Thyroid gland (tissue), 4 donors: ENCODE measurements at places on chromosomes 11 and 22. TPM values are rescaled to one million over a fixed set of nuclear protein-coding genes. Genes with fewer than 3 reads are reported as not detected.

Gene ST14
- 80.4 TPM for total RNA-seq

Gene WNT7B
- total RNA-seq, result not detected

Gene SPDYC
- total RNA-seq, result not detected

Gene PANX3
- total RNA-seq, result not detected

Gene SEPTIN3
- 0.27 TPM for total RNA-seq

Gene TIGD3
- 0.34 TPM for total RNA-seq

Gene POTEH
- not detected for total RNA-seq

DNA sequence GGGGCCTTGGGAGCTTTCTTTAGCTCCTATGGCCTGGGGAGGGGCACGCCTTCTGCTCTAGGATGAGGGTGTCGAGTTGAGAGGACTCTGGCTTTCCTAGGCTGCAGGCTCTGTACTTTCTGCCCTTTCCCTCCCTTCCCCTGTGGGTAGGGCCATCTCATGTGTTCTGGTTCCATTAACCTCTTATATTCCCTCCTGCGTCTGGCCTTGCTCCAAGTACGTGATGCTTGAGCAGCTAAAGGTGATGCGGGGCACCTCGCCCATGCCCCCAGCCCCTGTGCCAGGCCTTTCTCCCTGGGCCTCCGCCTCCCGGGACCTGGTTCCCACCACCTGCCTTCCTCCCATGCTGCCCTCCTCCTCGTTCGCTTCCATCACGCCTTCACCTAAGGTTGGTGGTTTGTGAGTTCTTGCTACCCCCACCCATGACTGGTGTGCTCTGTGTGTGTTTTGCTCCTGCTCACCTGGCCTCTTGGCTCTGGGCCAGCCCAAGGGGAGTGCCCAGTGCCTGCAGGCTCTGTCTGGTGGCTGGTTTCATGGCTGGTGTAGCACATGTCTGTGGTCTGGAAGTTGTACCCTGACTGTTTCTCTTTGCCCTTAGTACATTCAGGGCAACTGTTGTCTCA is 34.1 kb downstream of the PHLDB1 start:
- peaks cover 27% of the 10 kb centered on the region for H3K4me1 ChIP-seq
- no peaks in the 10 kb centered on the region for H3K27me3 ChIP-seq

- no peaks in the 10 kb centered on the region for H3K4me1 ChIP-seq
- no peak for DNase-seq
- H3K4me3 ChIP-seq, result no peak overlapping the region
These were observed 93.6 kb upstream of the CD44 start for GRCh38 chr11:35045236-35045820.

GRCh38 chr11:106072804-106073203 is 4.3 kb downstream of the KBTBD3 start:
- no peak overlapping the region for H3K4me3 ChIP-seq
- no peaks in the 10 kb centered on the region for H3K36me3 ChIP-seq
- H3K27me3 ChIP-seq, result no peaks in the 10 kb centered on the region
- no peak for DNase-seq

DNA sequence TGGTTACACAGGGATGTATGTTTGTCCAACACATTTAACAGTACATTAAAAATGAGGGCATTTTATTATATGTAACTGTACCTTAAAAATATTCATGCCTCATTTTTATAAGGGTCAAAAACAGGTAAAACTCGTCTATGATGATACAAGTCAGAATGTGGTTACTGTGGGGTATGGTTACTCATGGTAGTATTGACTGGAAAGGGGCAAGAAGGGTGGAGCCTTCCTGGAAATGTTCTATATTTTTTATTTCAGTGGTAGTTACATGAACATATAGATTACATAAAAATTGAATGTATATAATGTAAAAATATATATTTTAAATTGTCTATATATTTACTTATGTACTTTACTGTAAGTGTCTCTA is 99.8 kb downstream of the STIM1 start:
- no peaks in the 10 kb centered on the region for H3K36me3 ChIP-seq
- H3K4me3 ChIP-seq, result no peak overlapping the region
- DNase-seq, result no peak
- H3K27ac ChIP-seq, result no peak overlapping the region

GRCh38 chr11:99585606-99586005 is 564.9 kb downstream of the CNTN5 start:
- H3K4me1 ChIP-seq, result no peaks in the 10 kb centered on the region
- no peak for DNase-seq
- no peaks in the 10 kb centered on the region for H3K36me3 ChIP-seq
- H3K27ac ChIP-seq, result no peak overlapping the region

GRCh38 chr11:124942466-124943253 is 6.8 kb upstream of the HEPACAM start:
- no peaks in the 10 kb centered on the region for H3K4me1 ChIP-seq
- no peak for DNase-seq
- H3K27me3 ChIP-seq, result no peaks in the 10 kb centered on the region

- no peaks in the 10 kb centered on the region for H3K27me3 ChIP-seq
- no peaks in the 10 kb centered on the region for H3K4me1 ChIP-seq
- no peak overlapping the region for H3K4me3 ChIP-seq
- H3K36me3 ChIP-seq, result no peaks in the 10 kb centered on the region
- DNase-seq, result no peak
These were observed 6.6 kb upstream of the ASCL2 start for GRCh38 chr11:2277008-2277346.

DNA sequence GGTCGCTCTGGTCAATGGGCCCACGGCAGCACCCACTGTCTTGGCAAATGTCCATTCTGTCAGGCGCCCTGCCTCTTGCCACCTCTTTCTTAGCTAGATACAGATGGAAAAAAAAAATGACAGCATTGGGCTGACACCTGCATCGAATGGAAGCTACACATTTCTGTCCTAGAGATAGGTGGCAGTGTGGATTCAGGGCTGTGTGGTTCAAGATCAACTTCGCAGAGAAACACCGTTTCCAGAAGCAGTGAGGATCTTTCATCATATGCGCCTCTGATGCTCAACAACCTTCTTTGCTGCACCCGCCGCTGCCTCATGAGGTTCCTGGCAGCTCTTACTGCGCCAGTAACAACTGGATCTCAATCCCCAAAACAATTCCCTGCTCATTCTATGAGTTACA is 236.3 kb downstream of the KIRREL3 start:
- H3K4me1 ChIP-seq, result no peaks in the 10 kb centered on the region
- H3K27ac ChIP-seq, result no peak overlapping the region
- no peaks in the 10 kb centered on the region for H3K27me3 ChIP-seq
- no peak overlapping the region for H3K4me3 ChIP-seq

DNA sequence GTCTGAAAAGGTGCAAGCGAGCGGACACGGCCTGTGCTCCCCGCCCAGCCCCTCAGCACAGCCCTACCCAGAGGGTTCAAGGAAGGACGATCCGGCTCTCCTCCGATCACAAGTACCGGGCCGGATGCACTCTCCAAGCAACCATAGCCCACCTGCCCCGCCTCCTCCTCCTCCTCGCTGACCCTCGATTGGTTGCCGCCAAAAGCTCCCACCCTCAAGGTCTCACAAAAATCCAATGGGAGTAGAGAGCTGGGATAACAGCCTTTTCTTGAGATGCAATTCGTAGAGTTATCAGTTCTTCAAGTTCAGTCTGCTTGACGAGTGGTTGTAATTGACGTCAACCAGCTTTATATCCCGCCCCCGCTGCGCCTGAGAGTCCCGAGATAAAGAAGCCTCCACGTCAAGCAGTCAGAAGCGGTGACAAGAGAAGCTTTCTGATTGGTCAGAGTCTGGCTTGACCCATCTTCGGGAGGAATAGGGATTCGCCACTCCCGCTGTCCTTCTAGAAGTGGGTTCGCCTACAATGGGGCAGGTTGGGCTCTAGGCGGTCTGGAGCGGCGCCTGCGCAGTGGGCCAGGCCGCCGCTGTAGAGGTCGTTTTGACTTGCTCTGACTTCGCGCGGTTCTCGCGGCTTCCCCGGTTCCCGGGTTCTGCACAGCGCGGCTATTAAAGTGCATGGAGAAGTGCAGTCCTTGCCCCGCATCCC is at the start of gene IFT27:
TSS of gene IFT27 (minus strand) at position 156 of the 706 bp plus-strand sequence. CDS start 412 bp downstream, outside the sequence.
- H3K27me3 ChIP-seq, result no peaks in the 10 kb centered on the region
- peak; percentile 99 for DNase-seq

DNA sequence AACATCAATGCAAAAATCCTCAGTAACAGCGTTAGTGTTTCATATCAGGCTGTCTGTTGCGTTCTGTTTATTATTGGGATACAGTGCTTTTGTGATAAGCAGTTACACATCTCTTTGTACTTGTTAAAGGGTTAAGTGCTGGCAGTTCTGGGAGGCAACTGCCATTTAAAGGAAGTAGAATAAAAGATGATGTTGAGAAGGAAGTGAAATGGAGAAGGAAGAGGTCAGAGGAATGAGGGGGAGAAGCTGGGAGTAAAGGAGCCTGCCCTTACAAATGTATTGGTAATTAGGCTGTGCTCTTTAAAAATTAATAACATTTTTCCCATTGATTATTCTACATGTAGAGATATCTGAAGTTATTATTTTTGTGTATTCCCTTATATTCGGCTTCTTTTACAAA is 674.7 kb downstream of the NTM start:
- DNase-seq, result no peak
- H3K36me3 ChIP-seq, result no peaks in the 10 kb centered on the region
- no peaks in the 10 kb centered on the region for H3K27me3 ChIP-seq
- H3K4me3 ChIP-seq, result no peak overlapping the region
- no peak overlapping the region for H3K27ac ChIP-seq

DNA sequence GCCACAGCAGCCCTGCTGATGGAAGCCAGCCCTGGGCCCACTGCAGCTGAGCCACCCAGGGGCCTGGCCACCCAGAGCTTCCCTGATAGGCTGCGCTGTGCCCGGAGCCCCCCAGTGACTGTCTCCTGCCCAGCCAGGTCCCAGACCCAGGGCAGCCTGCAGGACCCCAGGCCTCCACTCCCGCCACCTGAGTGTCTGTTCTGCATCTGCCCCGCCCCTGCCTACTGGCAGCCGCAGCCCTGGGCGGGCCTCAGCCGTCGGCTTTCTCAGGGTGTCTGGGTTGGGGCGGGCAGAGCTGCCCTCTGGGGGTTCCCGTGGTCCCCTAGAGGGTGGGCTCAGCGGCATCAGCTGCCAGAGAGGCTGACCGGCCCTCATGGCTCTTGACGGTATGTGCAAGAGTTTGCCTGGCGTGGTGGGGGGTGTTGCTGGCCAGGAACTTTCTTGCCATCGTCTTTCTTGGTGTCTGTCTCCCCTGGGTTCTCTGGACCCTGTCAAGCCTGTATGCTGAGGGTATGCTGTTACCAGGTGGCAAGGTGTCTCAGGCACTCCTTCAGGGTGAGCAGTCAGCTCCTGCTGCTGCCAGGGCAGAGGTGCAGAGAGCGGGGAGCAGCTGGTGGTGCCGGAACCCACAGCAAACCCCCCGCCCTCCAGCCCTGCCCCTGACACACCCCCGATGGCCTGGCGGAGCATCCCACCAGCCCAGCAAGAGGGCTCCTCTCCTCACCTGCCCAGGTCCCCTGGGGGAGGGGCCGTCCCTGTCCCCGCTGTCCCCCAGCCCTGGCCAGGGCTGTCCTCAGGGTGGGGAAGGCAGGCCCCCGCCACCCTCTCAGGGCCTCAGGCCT is 12.2 kb upstream of the PIM3 start:
- peak; percentile 66 for DNase-seq
- H3K4me1 ChIP-seq, result peaks cover 63% of the 10 kb centered on the region
- no peaks in the 10 kb centered on the region for H3K36me3 ChIP-seq
- peak overlapping the region; percentile 99 for H3K27ac ChIP-seq
- H3K27me3 ChIP-seq, result no peaks in the 10 kb centered on the region

DNA sequence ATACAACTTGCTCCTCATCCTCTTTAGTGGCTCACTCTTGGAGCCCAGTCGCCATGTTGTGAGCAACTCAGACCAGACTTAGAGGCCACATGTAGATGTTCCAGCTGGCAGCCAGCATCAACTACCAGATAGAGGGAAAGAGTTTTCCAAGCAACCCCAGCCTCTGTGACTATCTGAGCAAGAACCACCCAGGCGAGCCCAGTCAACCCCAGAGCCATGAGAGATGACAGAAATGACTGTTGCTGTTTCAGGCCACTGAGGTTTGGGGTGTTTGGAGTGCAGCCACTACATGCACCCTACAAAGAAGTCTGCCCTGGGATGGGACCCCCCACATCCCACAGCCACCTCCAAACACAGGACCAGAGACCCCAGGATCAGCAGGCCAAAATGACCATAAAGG is 24.8 kb upstream of the CLDN5 start:
- H3K27me3 ChIP-seq, result no peaks in the 10 kb centered on the region
- no peaks in the 10 kb centered on the region for H3K36me3 ChIP-seq
- H3K4me1 ChIP-seq, result peaks cover 2% of the 10 kb centered on the region
- DNase-seq, result no peak
- H3K4me3 ChIP-seq, result no peak overlapping the region

DNA sequence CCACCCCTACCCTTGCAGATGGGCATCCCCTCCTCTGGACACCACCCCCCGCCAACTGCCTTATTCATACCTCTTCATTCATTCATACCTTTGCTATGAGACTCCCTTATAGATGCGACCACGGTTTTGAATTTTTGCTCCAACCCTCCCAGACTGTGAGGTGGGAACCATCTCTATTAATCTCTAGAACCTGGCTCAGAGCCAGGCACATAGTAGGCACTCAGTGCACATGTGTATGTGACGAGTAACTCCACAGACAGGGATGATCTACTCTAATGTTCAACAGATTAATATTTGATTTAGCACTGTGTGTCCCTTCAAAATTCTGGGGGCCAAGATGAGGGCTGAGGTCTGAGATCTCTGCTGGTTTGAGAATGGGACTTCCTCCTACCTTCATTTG is 220.4 kb downstream of the ST3GAL4 start:
- H3K4me1 ChIP-seq, result no peaks in the 10 kb centered on the region
- DNase-seq, result no peak
- H3K36me3 ChIP-seq, result no peaks in the 10 kb centered on the region
- no peak overlapping the region for H3K4me3 ChIP-seq
- H3K27me3 ChIP-seq, result no peaks in the 10 kb centered on the region

DNA sequence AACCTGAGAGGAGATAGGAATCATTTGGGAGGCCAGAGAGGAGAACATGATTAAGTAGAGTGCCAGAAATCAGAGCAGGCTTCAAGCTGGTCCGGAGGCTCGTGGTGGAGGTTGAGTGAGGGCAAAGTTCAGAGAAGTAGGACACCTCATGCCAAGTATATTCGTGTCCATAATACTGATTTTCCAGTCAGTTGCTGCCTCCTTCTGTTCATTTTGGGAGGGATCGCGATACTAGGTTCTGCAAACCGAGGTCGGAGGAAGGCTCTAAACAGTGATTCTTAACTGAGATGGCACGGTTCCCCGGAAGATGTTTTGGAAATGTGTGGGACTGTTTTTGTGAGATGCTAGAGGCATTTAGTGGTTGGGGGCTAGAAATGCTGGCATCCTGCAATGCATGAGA is 13.6 kb upstream of the CD3E start:
- peak; percentile 46 for DNase-seq
- H3K27me3 ChIP-seq, result no peaks in the 10 kb centered on the region
- no peak overlapping the region for H3K27ac ChIP-seq
- no peaks in the 10 kb centered on the region for H3K4me1 ChIP-seq
- H3K4me3 ChIP-seq, result no peak overlapping the region
- H3K36me3 ChIP-seq, result no peaks in the 10 kb centered on the region

- peak; percentile 17 for DNase-seq
- no peak overlapping the region for H3K4me3 ChIP-seq
- H3K27ac ChIP-seq, result no peak overlapping the region
- peaks cover 22% of the 10 kb centered on the region for H3K4me1 ChIP-seq
- H3K27me3 ChIP-seq, result no peaks in the 10 kb centered on the region
- no peaks in the 10 kb centered on the region for H3K36me3 ChIP-seq
These were observed 20.3 kb upstream of the CCDC90B start for GRCh38 chr11:83306200-83307080.
